HS-5 (cell line): ENCODE measurements at places on chromosomes 11 and 22.

GRCh38 chr11:94194712-94195111 lies 66.1 kb downstream of the PANX1 start:
- DNase-seq = no peak

- DNase-seq = no peak
Measured at GRCh38 chr11:32439501-32440210, 4.3 kb upstream of the WT1 start.

DNA sequence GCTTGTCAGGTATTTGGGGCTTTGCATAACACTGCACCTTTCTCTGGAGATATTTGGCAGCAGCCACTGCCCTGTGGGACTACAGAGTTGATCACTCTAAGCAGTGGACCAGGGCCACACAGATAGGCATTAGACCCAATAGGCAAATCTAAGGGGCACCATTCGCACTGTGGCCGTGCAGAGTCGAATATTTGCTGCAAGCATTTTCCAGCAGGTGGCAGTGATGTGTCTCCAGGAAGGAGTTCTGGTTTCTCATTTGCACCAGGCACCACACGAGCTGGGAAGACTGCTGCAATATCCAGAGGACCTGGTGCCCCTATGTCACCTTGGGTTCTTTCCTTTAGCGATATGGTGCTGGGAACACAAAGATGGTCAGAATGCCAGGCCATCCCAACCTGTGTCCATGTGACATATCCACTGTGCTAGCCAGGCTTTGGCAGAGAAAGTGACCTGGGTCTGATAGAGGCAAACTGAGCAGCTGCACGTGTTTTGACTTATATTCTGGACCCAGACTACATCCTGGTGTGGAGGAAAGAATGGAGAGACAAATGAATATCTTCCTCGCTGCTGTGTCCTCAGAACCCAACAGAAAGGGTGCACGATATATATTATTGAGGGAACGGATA lies 318.7 kb downstream of the BUD13 start:
- peak; percentile 3 for DNase-seq

DNA sequence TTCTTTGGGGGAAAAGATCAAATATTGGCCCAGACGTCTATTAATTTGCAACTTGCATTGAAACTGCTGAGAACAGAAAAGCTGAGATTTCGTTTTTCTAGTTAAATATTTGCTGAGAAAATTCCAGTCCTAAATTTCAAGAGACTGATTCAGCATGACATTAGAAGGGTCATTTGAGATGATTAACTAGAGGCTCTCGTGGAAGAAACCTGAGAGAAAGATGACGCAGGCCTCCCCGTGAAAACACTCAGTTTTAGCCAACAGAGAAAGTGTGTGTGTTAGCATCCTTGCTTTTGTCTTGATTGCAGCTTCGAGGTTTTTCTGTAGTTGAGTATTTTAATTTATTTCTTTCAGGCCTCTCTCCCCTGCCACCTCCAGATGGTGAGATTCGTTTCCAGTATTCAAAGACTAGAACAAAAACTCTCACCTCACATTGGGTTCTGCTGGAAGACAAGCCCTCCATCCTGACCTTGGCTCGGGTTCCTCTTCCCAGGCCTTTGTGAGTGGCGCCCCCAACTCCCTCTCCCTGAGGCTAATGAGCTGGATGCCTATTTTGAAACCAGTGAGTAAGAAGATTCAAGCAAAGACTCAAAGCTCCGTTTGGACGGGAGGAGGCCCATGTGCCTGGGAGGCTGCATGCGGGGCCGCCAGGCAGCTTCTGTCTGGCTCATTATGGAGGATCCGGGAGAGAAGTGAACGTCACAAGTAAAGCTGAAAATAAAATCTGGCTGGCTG lies 52.4 kb downstream of the CELSR1 start:
- no peak for DNase-seq

DNA sequence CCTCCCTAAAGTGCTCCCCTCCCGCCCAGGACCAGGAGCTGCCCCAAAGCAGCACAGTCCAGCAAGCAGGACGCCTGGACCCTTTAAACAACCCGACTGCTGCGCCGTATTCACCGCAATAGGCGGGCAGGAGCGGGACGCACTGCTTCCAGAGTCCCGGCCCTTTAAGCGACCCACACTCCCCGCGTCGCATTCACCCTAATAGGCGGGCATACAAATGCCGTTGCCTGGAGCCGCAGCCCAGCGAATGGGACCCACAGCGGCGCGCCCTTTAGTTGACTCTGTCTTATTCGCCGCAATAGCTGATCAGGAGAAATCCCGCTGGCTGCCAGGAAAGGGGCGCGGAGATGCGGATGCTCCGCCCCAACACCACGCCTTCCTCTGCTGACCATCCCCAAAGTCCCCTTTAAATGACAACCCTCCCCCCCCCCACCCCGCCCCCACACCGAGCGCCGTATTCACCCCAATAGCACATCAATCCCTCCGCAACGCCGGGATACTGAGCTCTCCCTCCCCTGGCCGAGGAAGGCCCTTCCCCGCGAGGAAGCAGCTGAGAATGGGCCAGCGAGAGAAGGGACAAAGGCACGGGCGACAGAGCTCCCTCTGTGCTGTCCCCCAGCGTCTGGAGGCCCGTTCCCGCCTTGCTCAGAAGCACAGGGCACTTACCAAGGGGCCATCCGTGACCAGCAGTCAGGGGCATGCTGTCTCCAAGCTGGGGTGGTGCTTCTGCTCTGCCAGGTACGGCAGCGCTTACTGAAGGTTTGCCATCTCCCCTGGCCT lies 4.7 kb downstream of the OSBPL5 start:
- DNase-seq = peak; percentile 58

DNA sequence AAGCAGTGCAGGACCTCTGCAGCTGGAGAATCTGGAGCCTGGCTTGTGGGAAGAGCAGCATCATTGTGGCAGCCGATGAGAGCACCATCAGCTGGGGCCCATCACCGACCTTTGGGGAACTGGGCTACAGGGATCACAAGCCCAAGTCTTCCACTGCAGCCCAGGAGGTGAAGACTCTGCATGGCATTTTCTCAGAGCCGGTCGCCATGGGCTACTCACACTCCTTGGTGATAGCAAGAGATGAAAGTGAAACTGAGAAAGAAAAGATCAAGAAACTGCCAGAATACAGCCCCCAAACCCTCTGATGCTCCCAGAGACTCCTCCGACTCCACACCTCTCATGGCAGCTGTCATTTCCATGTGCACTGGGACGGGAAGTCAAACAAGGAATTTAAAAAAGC lies 35.6 kb downstream of the ASRGL1 start:
- no peak for DNase-seq

DNA sequence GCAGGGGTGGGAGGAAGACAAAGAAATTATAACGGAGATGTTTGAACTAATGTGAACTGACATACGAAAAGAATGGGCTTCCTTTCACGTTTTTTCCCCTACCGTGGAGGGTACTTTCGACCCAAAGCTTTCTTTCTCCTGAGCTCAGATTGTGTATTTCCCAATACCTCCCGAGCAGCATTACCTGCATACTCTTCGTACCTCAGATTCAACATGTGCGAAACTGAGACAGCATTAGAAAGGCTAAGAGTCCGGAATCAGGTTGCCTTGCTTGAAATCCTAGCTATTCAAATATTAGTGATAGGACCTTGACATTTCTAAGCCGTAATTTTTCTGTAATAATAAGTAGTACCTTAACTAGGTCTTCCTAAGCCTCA lies 778 bp upstream of the PAK1 start:
- no peak for DNase-seq

DNA sequence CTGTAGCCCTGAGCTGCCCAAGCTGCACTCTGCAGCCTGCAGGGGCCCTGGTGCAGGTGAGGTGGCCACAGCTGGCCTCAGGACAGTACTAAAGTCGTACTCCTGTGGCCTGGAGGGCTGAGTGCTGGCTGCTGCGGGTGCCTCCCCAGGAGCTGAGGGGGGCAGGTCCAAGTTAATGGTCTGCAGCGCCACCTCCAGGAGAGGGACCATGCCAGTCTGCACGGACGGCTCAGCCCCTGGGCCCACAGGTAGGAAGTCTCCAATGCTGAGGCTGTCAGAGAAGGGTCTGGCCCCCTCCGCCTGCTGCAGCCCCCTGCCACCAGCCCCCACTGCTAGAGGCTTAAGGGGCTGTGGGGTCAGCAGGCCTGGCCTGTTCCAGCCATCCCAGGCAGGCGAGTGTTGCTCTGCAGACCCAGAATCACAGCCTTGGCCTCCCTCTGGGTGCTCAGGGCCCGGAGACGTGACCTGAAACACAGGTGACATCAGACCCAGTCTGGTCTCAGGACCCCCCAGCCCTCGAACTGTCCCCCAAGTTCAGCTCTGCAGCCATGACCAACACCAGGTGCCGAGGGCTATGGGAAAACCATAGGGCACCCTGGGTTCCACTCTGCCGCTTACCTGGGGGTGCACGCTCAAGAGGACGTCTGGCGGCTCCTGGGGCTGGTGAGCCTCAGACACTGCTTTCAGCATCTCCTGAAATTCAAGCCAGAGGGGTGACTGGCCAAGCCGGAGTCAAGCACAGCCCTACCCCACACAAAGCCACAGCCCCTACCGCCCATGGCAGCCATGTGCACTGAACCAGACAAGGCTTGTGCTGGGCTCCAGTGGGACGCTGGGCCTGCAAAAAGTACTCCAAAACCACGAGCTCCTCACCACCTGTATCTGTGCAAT lies 20.8 kb downstream of the SELENOO start:
- no peak for DNase-seq

DNA sequence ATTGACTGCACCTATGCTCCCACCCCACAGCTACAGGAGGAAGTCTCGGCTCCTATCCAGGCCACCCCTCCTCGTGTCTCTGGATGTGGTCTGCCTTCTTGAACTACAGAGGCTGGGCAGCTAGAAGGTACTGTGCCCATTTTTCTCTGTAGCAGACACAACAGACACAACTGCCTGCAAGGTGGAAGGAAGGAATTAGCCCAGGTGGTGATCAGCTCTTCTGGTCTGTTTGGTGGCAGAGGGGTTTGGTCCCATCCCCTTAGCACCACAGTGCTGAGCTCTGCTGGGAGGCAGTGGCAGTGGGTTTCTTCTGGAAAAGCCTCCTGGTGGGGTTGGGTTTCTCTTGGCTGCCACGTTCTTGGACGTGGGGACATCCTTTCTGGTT lies 132.5 kb downstream of the MPPED1 start:
- DNase-seq = no peak

GRCh38 chr11:111605681-111606080 lies 3.4 kb downstream of the SIK2 start:
- no peak for DNase-seq

DNA sequence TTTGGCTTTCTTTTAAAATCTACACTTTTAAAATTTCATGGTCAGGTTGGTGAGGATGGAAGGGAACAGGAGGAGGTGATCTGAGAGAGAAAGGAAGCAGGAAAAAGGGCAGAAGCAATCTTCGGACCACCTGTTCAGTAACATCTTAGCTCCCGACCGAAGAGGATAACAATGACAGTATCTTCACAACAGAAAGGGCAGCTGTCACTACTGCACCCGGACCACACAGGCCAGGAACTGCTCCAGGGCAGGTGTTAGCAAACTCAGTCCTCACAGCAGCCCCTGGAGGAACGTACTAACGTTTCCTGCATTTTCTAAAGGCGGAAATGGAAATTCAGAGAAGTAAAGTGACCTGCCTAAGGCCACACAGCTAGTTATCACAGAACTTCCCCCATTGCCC lies 16.8 kb downstream of the PTPN5 start:
- no peak for DNase-seq

DNA sequence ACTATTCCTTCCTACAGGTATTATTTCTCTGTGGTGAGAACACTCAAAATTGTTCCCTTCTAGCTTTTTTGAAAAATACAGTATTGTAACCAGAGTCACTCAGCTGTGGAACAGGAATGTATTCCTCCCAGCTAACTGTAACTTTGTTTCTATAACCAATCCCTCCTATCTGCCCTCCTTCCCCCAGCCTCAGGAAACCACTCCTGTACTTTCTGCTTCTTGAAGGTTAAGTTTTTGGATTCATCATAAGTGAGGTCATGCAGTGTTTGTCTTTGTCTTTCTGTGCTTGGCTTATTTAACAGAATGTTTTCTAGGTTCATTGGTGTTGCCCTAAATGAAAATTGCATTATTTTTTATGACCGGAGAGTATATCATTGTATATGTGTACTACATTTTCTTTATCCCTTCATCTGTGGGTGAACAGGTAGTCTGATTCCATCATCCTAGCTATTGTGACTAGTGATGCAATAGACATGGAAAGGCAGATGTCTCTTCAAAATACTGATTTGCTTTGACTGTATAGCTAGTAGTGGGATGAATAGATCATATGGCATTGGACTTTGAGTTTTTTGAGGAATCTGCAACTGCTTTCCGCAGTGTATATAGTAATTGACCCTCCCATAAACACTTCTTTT lies 112.9 kb upstream of the GRK3 start:
- DNase-seq = no peak

GRCh38 chr22:36303115-36303467 lies 50.2 kb downstream of the APOL1 start:
- DNase-seq = no peak

GRCh38 chr11:4368286-4368685 lies at the start of gene OR52B4:
TSS of gene OR52B4 (minus strand) at chr11:4368386. CDS start at chr11:4368295, 91 bp downstream.
- no peak for DNase-seq

- no peak for DNase-seq
Measured at GRCh38 chr11:64498136-64498535, 92.9 kb upstream of the SLC22A12 start.

DNA sequence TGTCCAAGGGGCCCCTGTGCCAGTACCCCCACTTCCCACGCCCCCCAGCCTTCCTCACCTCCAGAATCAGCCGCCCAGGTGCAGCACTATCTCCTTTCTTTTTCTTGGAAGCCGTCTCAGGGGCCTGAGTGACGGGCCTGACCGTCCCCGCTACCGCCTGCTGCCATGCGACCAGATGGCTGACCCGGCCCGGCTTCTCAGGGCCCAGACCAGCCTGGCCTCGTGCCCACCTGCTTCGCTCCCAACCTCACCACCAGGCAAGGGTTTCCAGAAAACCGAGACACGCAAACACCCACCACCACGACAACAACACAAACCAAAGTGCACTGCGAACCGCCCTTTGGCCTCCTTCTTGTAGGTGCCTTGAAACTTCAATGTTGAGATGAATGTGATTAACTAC lies 39.1 kb downstream of the MACROD1 start:
- no peak for DNase-seq

DNA sequence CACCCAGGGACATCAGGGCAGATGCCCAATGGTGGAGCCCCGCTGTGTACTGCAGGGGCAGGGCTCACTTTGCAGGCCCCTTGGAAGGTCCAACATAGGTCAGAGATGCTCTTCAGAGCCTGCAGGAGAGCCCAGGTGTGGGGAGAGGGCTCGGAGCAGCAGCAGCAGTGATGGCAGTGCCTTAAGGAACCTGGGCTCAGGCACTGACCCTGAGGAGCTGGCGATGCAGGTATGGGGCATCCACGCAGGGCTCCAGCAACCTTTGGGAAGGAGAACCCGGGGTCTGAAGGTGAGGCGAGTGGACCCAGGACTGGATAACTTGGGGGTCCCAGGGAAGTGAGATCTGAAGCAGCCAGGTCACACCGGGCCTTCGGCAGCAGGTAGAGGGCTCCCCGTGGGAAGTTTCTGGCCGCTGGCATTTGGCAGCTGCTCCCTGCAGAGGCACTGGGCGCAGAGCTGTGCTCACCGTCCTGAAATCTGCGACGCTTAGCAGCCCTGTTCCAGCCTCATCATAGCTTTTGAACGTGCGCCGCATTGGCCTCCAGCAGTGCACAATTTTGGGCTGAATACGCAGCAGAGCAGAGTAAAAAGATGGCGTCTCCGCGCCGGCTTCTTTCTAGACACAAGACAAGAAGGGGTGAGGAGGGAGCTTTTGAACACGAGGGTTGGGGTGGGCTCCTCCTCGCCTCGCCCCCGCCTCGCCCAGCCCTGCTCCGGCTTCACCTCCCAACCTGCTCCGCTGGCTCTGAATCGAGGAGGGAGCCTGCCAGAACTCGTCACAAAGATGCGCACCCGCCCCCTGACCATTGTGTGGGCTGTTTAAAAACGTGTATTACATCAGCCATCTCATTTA lies 118.8 kb downstream of the MPPED1 start:
- no peak for DNase-seq

GRCh38 chr11:104668797-104669463 lies 229.3 kb downstream of the CASP12 start:
- peak; percentile 84 for DNase-seq
